ENCODE measurements at places on chromosomes 7 and 10.
A peak's percentile ranks its signal among the peaks of the same experiment; 100 is the strongest.

- DNase-seq: no peak
Observed at GRCh38 chr10:87733081-87733480, 73.4 kb downstream of the PAPSS2 start.

GRCh38 chr7:127979113-127979727 lies 52.0 kb downstream of the LRRC4 start:
- DNase-seq: no peak

GRCh38 chr7:122315507-122316466 lies 11.2 kb upstream of the FEZF1 start:
- no peak for DNase-seq

DNA sequence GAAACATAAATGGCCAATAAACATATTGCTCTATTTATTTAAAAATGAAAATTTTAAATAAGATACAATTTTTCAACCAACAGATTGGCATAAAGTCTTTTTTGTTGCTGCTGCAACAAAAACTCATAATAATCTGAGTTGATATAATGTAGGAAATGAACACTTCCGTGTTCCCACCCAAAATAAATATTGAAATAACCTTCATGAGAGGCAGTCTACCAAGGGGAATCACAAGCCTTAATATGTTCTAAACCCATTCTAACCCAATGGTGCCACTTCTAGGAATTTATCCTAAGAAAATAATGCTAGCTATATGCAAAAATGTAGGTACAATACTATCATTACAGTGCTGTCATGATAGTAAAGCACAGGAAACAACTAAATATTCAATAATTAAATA lies 39.1 kb downstream of the SLC25A13 start:
- no peak for DNase-seq

DNA sequence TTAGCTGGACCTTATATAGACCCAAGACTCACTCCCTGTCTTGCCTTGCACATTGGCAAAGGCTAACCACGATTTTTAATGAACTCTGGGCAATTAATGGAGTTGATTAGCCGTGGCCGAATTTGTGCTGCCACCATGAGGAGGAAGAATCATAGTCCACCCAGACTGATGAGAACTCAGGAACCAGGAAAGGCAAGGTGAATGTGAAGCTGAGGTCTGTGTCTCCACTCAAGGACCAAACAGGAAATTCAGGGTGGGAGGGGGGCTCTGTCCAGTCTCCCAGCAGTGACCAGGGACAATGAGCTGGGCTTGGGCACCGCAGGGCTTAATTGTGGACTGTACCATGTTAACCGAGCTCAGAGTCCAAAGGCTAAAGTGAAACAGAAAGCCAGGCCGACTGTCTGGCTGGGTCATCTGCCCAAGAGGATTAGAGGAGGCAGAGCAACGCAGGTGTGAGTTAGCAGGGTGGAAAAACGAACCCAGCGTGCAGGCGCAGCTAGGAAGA lies 127.0 kb upstream of the JCAD start:
- DNase-seq: no peak

- no peak for DNase-seq
Observed at GRCh38 chr10:71924771-71925170, 39.4 kb upstream of the CHST3 start.

- DNase-seq: peak; percentile 39
Observed at GRCh38 chr7:26090927-26091519, 61.0 kb upstream of the NFE2L3 start.

- DNase-seq: no peak
Observed at GRCh38 chr10:1642600-1643160, 94.6 kb downstream of the ADARB2 start.

DNA sequence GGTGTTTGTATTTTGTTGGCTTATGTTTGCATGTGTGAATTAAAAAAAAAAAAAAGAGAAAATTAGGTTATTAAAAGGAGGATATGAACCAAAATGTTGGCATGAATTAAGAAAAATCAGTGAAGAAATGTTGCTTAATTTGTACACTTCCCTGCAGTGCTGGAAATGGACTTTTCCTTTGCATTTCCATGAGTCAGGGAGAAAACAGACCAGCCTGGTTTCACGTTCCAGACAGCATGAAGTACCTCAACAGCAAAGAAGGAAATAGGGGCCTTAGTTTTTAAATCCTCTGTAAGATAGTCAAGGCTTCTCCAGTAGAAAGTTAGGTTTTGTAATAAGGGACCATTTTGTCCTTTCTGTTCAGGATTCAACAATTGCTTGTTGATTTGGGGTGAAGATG lies 159.7 kb downstream of the CELF2 start:
- no peak for DNase-seq

GRCh38 chr7:3880228-3880987 lies 579.4 kb downstream of the SDK1 start:
- DNase-seq: no peak

DNA sequence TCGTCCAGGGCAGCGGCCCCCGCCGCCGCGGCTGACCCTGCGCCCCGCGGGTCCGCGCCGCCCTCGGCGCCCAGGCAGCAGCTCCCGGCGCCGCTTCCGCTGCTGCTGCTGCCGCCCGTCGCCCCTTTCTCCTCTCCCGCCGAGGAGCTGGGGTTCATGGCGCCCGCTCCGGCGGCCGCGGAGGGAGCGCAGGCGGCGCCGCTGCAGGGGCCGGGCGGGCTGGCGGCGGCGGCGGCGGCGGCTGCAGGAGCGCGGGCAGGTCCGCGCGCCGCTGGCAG lies 286 bp downstream of the DGKI start:
- no peak for DNase-seq

DNA sequence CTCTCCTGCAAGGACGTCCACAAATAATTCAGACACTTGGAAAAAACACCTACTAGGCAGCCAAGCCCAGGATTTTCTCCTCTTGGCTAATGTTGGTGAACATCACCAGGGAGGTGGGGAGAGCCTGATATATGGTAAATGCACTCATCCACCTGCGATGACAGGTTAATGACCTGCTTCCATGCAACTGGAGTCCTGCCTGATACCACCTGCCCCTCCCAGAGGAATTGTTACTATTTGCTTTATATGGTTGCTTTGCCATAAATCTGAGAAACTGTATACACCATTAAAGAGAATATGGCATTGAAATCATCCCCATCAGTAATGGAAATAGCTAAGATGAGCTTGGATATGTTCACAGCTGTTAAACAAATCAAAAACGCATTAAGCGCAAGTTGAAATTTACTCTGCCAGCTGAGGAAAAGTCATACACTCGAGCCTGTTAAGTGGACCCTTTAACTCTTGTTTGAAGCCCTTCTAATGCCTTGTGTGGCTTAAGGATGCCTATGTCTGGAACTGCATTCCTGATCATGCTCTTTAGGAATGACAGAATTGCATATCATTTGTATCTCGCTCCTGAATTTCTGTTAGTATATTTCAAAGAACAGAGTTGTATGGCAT lies 208.3 kb downstream of the PRPF18 start:
- DNase-seq: no peak

GRCh38 chr7:67512481-67512880 lies 515.8 kb downstream of the TYW1 start:
- no peak for DNase-seq

GRCh38 chr7:73624669-73625001 lies 313 bp upstream of the MLXIPL start:
- no peak for DNase-seq

DNA sequence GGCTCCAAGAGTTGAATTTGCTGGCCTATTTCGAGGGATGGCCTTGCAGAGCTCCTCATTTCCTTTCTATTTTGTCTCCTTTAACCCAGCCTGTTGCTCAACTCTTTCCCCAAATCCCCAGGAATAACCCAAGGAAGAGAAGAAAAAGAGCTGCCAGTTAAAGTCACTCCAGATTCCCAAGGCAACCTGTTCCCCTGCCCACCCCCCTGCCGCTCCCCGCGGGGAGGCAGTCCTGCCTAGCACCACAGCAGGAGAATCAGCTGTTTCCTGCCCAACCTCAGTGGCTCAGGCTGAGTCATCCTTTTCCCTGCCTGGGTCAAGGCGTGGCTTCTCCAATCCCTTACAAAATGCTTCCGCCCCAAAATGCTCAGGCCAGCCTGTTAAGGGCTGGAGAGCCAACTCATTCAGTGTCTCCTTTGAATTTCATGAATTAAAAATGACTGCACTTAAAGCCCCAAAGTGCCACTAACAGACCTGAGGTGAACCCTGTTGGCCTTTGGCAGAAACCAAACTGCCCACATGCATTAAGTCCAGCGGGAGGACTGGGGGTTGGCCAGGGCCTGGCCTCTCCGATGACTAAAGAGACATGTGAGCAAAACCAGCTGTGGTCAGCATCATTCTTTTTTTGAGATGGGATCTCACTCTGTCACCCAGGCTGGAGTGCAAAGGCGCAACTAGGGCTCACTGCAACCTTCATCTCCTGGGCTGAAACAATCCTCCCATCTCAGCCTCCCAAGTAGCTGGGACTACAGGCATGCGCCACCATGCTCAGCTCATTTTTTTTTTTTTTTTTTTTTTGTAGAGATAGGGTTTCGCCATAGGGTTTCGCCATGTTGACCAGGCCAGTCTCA lies 83.2 kb upstream of the KIF5B start:
- peak; percentile 62 for DNase-seq

DNA sequence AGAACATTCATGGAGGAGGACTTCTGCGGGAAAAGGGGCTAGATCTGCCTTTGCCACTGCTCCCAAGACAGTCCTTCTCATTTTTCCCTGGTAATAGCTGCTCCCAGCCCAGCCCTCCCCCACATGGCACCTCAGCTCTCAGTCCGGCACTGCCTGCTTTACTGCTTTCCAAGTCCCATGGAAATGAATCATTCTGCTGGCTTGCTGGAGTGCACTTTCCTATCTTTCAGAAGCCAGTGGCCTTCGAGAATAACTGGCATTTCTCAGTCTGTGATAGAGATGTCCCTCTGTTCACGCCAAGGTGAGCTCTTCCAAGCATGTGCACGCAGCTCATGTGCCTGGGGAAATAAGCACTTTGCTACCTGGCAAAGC lies 61.4 kb downstream of the SYPL1 start:
- no peak for DNase-seq

DNA sequence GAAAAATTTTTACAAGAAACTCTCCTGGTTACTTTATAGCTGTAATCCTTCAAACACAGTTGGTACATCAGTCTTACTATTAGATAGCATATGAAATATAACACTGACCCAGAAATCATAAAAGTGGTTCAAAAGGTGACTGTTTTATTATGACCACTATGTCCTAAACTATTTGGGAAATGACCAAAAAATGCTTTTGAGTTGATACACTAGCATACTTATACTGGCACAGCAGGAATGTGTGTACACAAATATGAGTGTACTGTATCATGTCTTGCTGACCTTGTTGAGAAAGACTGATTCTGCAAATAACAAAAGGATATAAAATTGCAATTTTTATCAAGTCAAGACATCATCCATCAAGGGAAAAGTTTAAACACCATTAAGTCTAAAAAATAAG lies 24.3 kb downstream of the CSTF2T start:
- no peak for DNase-seq

GRCh38 chr10:102540023-102540422 lies 36.3 kb downstream of the SUFU start:
- peak; percentile 7 for DNase-seq

- no peak for DNase-seq
Observed at GRCh38 chr10:11865561-11865960, 42.4 kb downstream of the PROSER2 start.

DNA sequence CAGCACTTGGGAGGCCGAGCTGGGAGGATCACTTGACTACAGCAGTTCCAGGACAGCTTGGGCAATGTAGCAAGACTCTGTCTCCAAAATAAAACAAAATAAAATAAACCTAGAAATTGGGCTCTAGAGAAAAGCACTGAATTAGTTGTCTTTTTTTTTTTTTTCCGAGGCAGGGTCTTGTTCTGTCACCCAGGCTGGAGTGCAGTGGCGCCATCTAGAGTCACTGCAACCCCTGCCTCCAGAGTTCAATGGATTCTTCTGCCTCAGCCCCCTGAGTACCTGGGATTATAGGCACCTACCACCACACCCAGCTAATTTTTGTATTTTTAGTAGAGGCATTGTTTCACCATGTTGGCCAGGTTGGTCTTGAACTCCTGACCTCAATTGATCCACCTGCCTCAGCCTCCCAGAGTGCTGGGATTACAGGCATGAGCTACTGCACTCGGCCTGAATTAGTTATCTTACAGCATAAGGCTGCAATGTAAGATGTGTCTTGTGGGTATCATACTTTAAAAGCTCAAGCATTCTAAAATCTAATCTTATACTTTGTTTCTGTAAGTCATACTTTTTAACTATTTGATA lies 12.8 kb downstream of the MEIG1 start:
- peak; percentile 57 for DNase-seq

- DNase-seq: no peak
Observed at GRCh38 chr10:88715517-88715916, 9.5 kb downstream of the LIPK start.

- DNase-seq: no peak
Observed at GRCh38 chr10:81725851-81726250, 149.1 kb upstream of the NRG3 start.

DNA sequence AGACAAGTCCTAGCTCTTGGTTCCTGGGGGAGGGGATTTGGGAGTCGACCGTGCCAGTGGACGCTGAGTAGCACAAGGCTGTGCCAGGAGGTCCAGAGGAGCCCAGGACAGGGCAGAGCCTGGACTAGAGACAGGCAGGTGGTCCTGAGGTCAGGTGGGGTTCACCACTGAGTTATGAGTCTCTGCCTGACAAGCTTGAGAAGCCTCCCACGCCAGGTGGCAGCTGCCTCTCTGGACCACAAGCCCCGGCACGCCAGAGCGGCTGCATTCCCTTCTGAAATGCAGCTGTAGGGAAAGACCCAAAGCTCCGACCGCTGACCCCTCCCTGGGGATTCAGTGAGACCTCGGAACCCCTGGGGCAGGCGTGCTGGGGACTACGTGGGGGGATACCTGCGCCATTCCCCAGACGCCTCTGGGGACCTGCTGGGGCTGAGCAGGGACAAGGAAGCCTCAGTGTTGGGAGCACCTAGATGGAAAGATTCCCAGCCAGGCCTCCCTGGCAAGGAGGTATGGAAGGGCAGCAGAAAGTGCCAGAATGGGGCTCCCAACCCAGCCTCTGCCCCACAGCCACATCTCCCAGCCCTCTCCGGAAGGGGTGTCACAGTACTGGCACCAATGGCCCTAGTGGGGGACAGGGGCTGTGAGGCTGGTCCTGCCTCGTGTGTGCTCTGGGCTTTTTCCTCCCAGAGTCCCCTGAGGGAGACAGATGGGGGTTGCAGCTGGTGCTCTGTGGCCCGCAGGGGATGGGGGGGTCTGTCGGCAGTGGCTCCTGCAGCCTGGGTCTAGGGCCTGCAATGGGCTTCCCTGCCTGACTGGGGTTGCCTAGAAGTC lies 29.0 kb downstream of the PDGFA start:
- DNase-seq: no peak

GRCh38 chr10:3476186-3476585 lies 303.6 kb upstream of the PITRM1 start:
- DNase-seq: no peak

- no peak for DNase-seq
Observed at GRCh38 chr10:69409176-69409495, 7.6 kb downstream of the TACR2 start.

Measured in activated CD4-positive, alpha-beta T cell treated with anti-CD3 and anti-CD28 coated beads, Interleukin-2, Interleukin-6, amounts not matched to agents 100 ng/mL and 50 ng/mL, durations not matched to agents 16 hours and 8 hours (primary cell).